ENCODE measurements at places on chromosomes 3 and 15.

GRCh38 chr15:50783411-50783810 lies 17.9 kb upstream of the SPPL2A start:
- no peak for DNase-seq

DNA sequence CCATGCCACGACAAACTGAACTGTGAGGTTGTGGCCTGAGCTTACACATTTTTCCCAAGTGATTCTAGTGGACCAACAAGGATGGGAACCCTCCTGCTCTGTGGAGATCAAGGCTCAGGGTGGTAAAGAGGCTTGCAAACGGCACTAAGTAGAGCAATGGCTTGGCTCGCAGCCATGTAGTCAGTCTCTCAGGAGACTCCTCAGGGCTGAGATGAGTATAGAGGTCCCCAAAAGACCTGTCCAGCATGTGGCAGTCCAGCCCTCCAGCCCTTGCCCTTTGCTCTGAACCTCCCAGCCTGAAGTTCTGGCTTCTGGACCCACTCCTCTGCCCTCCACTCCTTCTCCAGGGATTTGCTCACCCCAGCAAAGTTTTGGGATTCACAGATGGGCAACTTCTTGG lies 8.3 kb upstream of the CAMP start:
- DNase-seq = no peak

DNA sequence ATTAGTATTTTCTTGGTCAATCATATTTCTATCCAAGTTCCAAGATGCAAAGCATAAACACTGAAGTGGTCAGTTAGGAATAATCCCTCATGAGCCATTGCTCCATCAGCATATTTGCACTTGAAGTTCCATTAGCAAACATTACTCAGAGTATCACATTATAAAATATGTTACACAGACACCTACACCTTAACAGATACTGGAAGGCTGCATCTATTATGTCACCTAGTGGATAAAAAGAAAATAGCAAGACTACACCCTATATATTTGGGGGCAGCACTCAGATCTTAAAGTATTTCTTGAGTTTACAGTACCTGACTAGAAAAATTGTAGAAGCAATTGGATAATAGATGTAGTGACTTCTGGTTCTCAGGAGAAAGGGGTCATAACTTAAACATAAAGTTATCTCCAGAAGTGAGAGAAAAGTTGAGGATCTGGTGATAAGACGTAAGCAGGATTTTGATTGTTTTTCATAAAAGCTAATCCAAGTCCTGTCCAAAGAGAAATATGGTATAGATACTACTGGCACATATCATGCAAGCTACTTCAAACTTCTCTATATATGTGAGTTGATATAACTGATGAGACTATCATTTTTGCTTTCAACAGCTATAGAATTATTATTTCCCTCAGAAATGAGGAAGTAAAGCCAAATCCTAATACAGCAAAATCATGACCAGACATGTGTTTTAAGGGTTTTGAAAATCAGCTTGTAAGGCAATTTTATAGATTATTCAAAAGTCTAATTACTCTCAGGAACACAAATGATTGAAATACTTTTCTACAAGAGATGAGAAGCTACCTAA lies 422.2 kb downstream of the GBE1 start:
- DNase-seq = no peak

DNA sequence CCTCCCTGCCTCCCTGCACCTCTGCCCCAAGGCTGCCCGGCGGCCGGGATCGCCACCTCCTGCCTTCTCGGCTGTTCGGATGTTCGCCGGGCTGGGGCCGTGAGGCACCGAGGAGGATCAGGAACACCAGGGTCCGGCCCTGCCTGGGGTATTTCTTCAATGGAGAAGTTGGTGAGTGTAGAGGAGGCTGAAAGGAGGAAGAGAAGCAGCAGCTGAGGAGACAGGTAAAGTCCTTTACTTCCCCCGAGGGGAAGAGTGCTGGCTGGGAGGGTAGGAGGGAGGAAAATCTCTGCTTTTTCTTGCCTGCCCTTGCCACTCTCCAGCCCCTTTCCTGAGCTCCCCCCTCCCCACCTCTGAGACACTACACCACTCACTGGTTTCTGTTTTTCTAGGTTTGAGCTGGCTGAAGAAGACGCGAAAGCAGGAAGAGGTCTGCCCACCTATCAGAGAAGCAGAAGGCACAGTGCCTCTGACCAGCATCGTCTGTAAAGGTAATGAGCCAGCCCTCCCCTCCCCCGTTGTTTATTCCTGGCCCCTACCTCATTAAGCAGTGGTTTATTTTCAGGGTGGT lies 519 bp downstream of the ASB7 start:
- no peak for DNase-seq

GRCh38 chr3:84820906-84821305 lies 137.9 kb upstream of the CADM2 start:
- no peak for DNase-seq

DNA sequence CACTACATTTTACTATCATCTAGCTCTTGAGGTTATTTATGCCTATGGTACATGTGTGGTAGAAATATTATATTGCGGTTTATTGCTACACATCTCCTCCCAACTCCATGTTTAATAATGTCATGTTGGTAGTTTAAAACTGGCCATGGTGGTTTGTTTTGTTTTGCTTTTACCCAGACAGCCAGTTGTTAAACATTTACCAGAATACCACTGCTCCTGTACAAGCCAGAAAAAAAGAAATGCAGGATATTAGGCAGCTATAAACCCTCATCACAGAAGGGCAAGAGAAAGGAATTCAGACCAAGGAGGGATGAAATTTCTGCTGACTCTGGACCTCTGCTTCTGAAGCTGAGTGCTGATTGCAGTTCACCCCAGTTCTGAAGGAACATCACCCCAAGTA lies 451.8 kb upstream of the IL12A start:
- no peak for DNase-seq

- DNase-seq = no peak
Observed at GRCh38 chr15:58167095-58167691, 29.0 kb downstream of the AQP9 start.

GRCh38 chr3:11662392-11662990 lies 18.8 kb upstream of the VGLL4 start:
- DNase-seq = no peak

DNA sequence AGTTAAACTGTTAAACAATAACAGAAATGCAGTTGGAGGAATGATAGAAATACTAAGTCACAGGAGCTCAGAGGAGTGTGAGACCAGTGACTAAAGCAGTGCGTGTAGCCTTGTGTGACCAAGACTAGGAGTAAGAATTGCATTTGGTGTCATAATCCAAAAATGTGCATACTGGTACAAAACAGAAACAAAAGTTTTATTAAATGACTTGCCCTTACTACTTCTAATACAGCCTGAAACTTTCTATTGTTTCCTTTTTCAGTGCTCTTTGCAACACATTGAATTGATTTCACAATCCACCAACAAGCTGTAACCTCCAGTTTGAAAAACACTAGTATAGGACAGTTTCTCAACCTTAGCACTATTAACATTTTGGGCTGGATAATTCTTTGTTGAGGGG lies 17.1 kb downstream of the SNX1 start:
- DNase-seq = no peak

GRCh38 chr3:152083135-152083534 lies 185.6 kb upstream of the MBNL1 start:
- no peak for DNase-seq

DNA sequence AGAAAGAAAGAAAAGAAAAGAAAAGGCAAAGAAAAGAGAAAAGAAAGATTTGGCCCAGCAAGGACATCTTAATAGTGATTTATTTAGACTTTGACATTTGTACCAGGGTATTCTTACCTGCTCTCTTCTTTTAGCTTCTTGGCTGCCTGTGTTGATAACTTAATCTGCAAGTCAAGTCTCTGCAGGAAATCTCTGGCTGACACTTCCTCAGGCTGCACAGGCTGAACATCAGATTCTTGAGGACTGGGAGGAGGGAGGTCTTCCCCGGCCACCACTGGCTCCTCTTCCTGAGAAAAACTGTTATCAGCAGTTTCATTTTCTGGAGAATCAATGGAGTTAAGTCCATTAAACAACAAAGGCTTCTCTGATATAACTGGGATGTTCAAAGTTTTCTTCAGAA lies 12.8 kb downstream of the LYSMD2 start:
- DNase-seq = no peak

DNA sequence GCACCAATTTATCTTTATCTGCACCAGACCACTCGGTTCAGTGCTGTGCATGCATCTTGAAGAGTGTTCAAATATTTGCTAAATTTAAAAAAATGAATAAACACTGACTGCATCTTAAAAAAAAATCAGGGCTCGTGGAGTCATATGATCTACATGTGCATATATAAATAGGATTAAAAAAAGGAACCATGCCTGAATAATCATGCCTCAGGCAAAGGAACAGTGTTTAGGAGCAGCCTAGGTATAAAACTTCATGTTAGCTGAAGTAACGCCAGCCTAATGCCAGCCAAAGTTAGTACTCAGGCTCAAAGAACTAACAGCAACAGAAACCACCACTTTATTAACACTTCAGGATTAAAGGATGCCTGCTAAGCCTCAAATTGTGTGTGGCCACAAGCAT lies 9.5 kb downstream of the ABCC5 start:
- no peak for DNase-seq

DNA sequence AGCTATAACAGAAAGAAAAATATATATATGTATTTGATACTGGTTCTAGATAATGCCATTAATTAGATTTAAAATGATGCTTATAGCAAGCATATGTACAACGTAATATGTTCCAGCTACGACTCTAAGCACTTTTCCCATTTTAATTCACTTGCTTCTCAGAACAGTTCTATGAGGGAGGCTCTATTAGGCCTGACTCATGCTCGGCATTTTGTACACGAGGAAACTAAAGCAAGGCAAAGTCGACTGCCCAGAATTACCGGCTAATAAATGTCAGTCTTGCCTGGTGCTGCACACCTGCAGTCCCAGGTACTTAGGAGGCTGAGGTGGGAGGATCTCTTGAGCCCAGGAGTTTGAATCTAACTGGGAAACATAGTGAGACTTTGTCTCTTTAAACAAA lies 106.0 kb downstream of the PTPRG start:
- DNase-seq = no peak

DNA sequence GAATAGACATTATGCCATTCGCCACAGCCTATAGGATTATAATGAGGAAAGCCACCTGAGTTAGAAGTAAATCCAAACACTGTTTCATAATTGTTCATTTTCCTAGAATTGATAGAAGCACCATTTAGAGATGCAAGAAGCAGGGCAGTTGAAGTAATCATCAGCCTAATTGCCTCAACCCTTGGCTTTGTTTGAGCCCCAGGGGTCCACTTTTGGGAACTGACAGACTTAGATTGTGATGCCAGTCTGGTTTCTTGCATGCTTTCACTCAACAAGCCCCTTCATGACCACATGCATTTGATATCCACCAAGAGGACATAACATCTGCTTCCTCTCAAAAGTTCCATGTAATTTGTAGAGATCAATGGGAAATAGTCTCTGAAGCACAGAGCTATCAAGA lies 97.2 kb upstream of the COL8A1 start:
- DNase-seq = no peak

DNA sequence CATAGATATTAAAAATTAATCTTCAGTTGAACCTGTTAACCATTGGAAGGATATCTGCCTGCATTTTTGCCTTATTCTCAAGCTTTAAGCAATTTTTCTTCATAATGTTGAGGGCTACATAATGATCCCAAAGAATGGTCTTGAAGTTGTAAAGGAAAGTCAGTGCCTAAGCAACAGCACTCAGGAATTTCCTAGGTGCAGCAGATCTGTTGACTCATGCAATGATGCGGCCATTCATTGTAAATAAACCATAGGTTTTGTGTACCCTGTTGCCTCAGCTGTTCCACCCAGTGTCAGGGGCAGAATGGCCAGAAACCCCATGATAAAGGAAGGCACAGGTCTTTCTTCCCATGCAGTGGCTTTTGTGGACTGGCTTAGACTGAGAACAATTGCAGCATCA lies 78.4 kb upstream of the TRIM42 start:
- no peak for DNase-seq

- no peak for DNase-seq
Observed at GRCh38 chr3:30640851-30641250, 34.5 kb downstream of the TGFBR2 start.

DNA sequence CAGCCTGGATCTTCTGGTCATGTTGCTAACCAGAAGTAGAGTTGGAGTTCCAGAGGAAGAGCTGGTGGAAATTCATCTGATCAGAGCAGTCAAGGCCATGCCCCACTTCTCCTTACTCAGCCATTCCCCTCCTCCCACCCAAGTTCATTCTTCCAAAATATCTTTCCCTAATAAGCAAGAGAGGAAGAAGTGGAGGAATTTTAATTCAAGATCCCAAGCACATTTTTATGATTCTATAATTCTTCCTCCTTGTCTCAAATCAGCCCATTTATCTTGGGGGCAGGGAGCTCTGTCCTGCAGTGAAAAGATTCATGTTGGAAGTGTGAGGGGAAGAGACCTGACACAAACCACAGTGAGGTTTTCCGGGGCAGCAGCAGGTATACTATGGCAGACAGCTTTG lies 85.0 kb upstream of the GALNT15 start:
- no peak for DNase-seq

GRCh38 chr3:22399566-22399965 lies 648.6 kb upstream of the ZNF385D start:
- DNase-seq = no peak

GRCh38 chr15:92645051-92645631 lies 10.4 kb downstream of the FAM174B start:
- DNase-seq = no peak

DNA sequence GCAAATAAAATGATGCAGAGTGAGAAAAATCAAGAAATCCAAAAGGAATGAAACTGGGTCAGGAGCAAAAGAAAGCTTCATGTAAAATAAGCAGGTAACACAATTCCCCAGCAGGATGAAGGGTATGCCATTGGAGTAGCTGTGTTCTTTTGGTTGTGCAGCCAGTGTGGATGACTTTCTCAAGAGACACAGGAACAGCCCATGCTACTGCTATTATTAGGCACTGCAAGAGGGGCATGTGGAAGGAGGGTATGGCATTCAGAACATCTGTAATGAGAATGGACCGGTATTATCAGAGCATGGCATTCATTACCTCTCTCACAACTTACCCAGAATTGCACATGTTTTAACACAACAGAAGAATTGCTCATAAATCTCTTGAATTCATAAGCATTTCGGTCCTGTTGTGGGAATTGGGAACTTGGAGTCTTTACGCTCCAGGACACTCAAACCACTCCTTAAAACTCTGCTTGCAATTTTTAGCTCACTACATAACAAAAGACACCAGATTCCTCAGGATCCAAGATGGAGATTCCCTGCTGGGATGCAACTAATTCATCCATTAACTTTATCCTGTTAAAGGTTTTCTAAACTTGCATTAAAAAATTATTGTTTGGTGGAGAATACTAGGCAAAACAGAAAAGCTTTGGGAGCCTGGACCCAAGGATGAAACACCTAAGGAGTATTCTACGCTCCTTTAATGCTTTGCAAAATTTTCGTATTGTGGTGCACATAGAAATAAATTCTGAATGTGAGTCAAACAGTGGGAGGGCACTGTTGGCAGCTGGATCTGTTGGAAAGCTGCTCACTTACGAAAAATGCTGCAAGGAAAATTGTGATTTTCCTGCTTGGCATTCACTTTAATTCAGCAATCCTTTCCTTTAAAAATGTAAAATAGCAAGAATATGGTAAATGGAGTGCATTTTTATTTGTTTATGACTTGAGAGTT lies 34.6 kb upstream of the CDIN1 start:
- DNase-seq = no peak
